ENCODE measurements at places on chromosomes 7 and 10. TPM values are rescaled to one million over a fixed set of nuclear protein-coding genes. Genes with fewer than 3 reads are reported as not detected.

DNA sequence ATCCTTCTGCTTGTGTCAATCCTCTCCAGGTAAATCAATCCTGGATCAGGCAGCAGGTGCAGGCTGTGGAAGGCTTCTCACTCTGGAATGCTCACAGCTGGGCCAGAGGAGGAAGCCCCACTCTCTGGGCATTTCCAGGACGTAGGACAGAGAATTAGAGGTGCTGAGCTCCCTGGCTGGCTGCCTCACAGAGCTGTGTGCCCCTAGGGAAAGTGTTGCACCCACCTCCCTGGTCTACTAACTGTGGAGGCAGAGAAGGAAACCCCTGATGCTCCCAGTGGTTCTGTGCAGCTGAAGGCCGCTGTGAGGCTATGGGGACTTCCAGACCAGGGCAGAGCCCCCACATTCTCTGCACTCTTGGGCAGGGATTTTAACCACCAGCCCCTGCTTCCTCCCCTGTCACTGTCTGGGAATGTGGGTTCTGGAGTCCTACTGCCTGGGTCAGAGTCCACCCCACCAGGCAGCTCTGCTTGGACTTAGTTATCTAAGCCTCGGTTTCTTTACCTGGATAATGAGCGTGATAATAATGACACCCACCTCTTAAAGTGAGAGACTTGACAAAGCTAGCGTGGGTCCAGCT is 73.5 kb upstream of the EEPD1 start:
- no peak for DNase-seq

DNA sequence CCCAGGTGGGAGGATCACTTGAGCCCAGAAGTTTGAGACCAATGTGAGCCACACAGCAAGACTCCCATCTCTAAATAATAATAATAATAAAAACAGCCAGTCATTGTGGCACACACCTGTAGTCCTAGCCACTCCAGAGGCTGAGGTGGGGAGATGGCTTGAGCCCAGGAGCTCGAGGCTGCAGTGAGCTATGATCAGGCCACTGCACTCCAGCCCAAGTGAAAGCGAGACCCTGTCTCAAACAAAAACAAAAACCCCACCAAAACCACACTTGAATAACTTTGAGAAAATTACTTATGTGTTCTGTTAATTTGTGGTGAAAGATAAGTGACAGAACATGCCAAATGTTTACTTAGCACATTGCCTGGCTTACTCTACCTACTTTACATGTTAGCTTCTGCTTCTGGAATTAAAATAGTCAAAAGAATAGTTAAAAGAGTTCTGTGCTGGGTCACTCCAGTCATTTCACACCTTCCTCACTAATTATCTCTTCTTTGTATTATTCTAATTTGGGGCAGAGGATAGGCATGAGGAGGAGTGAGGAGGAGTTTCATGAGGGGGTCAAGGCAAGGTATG is 9.8 kb downstream of the TMEM60 start:
- no peak for DNase-seq

DNA sequence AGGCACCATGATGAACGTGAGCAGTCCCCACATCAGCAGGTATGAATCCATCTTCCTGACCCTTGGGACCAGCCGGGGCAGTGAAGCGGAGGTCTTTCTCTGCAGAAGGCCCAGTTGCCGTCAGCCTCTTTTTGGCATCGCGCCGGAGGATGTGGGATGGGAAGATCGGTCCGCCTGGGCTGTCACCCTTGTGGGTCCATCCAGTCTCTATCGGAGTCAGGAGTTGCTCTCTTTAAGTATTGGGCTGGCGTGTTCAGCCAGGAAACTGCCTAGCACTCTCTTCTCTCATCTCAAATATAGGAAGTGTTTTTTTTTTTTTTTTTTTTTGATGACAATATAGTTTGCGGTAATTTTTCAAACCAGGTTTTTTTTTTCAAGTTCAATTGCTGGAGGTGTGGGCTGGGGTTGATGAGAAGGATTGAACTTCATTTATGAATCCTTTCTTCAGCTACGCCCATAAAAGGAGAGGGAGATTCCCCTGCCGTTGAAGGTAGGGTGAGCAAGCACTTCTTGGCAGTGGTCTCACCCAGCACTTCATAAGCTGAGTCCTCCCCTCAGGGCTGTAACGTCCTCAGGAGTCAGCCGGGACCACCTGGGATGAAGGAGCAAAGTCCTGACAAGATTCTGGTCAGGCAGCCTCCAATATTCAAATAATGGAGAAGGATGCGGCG is at the start of gene IL2RA:
IL2RA (minus strand) TSS at position 267 of the 671 bp plus-strand sequence; CDS start at position 51, 216 bp downstream.
- no peak for DNase-seq

DNA sequence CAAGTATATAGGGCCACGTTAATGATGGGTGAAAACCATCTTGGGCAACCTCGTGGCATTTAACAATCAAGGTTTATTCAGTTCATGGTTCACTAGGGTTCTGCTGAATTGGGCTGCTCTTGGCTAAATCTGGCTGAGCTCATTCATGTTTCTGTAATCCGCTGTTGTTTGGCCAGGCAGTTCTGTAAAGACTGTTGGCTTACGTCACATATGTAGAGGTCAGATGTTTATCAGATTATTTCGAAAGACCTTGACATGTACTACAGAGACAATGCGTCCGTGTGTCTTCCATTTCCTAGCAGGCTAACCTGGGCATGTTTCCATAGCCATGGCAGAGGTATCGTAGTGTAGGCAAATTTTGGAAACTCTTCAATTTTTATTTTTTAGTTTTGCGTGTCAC is 190.0 kb upstream of the ZWINT start:
- DNase-seq = no peak

DNA sequence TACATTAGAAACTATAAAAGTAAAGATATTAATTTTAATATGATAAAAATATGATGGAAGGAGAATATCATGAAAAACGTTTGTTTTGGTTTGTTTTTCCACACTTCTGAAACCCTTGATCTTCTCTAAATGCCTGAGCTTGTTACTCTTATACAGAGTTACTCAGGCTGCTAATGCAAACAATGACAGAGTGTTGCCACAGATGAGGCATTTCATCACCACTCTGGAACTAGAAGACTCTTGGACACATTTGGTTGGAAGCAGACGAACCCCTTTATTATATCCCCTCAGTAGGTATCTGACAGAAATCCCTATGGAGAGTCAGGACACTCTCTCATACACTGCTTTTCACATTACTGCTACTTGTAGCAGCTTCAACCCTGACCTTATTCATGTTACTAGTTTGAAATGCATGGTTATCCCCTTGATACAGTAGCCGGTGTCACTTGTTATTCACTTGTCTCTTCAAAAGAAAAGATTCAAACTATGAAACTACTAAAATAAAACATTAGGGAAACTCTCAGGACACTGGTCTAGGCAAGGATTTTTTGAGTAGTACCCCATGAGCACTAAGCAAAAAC is 66.9 kb downstream of the SEMA3C start:
- DNase-seq = peak; percentile 48

Gene CRHR2
- total RNA-seq = not detected

DNA sequence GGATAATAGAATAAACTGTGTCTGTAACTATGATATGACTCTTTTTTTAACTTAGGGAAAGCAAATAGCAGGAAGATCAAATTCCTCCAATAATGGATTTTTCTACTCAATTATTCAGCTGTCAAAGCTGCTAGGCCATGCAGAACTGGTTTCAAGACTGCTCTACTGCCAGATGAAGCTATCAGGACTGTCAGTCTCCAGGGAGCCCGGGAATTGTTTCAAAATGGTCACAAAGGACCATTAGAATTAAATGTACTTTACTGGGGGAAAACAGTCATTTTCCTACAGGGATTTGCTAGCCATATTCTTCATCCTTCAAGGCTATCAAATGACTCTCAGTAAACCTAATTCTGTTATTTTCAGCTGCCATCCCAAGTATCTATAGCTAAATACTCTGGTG is 276.3 kb downstream of the LHFPL3 start:
- DNase-seq = no peak

DNA sequence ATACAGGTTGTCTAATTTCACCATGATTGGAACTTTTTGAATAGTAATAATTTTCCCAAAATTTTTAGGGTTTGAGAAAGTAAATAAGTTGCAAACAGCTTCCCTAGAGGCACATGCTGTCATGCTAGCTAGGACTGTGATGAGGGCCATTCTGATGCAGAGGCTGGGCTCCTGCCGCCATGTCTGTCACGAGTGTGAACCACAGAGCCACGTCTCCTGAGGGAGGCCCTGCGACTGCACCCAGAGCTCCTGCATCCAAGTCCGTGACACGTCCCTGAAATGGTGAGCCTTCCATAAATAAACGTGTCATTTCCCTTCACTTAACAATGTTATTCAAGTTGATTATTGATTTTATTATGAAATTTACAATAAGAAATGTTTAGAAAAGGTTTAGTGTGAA is 40.0 kb downstream of the C10orf120 start:
- no peak for DNase-seq

DNA sequence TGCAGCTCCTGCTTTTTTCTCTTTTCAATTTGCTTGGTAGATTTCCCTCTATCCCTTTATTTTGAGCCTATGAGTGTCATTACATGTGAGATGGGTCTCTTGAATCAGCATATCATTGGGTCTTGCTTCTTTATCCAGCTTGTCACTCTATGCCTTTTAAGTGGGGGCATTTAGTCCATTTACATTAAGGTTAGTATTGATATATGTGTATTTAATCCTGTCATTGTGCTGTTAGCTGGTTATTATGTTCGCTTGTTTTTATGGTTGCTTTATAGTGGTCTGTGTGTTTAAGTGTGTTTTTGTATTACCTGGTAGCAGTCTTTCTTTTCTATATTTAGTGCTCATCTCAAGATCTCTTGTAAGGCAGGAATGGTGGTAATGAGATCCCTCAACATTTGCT is 17.0 kb downstream of the GIMAP7 start:
- DNase-seq = no peak

GRCh38 chr7:114364151-114364550 is 50.5 kb upstream of the FOXP2 start:
- DNase-seq = no peak

DNA sequence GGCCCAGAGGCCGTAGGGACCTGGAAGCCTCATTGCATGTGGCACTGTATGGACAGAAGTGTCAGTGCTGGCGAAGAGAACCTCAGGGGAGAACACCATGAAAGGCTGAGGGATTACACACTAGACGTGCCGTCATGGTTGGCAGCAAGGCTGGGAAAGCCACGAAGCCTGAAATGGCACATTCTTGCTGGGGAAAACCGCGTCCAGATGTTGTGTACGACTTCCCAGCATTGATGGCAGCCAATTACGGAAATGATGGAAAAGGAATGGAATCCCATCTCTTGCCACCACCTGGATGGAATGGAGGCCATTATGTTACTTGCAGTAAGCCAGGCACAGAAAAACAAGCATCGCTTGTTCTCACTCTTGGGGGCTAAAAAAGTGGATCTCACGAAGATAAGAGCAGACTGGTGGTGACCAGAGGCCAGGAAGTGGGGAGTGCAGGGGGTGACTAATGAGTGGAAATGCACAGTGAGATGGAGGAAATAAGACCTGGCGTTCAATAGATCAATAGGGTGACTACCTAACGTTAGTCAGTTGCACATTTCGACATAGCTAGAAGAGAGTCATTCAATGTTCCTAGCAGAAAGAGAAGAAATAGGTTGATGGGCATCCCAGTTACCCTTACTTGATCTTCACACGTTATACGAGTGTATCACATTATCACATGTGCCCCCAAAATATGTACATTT is 14.6 kb upstream of the PWWP2B start:
- no peak for DNase-seq

DNA sequence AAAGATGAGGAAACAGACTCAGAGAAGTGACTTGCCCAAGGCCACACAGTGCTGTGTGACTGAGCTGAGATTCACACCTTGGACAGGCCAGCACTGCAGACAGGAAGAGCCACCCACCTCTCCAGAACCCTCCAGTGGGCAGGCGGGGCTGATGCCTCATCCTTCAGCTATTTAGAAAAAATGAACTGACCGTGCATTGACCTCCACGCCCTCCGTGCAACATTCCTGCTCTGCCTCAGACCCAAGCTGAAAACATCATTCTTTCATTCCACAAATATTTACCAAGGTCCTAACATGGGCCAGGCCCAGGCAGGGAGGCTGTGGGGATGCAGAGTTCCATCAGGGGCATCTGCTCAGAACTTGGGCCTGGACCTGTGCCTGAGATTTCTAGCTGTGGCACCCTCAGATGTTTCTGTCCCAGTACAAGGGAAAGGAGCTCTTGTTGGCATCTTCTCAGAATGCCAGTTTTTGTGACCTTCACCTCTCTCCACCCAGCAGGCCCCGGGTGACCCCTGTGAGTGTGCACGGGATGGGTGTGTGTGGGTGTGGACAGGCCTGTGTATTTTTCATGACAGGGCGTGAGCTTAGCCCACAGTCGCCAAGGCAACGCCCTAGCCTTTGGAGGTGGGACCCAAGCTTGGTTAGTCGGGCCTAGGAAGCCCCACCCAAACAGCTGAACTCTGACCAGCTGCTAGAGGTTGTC is 6.5 kb downstream of the VSIR start:
- peak; percentile 92 for DNase-seq

Data from NCI-H460 (cell line).